GM20000 (cell line): ENCODE measurements at places on chromosomes 2 and 18.
A peak's percentile ranks its signal among the peaks of the same experiment; 100 is the strongest.

DNA sequence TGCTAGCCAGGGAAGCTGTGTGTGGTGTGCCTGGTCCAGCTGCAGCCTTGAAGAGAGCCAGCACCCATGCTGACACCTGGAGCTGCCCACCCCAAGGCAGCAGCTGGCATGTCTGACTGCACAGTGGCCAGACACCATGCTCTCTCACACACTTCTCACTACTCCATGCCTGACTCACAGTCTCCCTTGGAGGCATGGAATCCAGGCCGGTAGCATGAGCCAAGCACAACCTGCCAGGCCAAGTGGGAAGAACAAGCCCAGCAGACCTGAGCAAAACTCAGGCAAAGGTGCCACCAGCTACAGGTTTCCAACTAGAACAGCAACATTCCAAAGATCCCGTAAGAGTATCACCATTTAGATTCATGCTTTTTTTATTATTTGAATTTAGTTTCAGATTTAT lies 625.3 kb upstream of the LRRTM4 start:
- DNase-seq, result no peak

- DNase-seq, result no peak
These were observed 63.9 kb downstream of the MBOAT2 start for GRCh38 chr2:8939486-8940114.

- no peak for DNase-seq
These were observed 52.5 kb upstream of the MCFD2 start for GRCh38 chr2:46967990-46968647.

DNA sequence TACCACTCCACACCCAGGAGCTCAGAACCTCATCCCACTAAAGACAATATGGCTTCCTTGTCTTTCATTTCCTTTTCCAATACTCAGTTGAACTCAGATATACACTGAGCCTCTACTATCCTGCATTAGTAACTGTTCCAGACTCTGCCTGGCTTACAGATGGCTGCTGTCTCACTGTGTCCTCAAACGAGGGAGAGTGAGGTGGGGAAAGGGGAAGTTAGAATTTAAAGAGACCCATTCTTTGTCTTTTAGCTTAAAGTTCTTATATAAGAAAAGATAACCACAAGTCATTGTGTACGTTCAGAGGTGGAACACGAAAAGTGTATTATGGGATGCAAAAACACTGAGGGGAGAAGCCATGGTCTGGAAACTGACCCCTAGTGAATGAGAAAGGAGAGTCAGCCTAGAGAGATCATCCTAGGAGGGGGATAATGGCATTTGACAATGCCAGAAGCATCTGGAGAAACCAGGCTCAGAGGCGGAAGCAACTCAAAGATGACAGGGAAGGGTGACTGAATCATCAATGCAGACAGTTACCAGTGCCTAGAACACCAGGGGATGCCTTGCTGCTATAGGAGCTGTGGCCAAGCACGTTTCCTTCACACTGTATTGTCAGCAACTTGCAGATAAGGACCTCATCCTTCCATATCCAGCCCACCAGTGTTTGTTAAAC lies 170.7 kb downstream of the CYRIA start:
- no peak for DNase-seq

DNA sequence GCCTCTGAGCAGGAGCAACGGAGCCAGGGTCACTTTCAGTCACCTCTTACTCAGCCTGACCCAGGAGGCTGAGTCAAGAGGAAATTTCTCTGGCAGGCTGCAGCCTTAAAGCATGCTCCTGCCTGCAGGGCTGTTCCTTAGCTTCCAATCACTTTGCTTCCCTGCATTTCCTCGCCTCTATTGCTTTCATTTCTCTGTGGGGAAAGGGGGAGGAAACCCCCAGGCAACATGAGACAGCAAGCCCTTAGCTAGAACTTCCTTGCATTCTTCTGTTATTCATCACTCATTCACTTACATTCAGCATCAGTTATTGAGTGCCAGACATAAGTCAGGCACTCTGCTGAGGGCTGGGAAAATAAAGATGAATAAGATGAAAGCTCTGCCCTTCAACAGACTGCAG lies 13.0 kb downstream of the XDH start:
- DNase-seq, result no peak

GRCh38 chr2:214807653-214808052 lies 1.8 kb downstream of the BARD1 start:
- no peak for DNase-seq

DNA sequence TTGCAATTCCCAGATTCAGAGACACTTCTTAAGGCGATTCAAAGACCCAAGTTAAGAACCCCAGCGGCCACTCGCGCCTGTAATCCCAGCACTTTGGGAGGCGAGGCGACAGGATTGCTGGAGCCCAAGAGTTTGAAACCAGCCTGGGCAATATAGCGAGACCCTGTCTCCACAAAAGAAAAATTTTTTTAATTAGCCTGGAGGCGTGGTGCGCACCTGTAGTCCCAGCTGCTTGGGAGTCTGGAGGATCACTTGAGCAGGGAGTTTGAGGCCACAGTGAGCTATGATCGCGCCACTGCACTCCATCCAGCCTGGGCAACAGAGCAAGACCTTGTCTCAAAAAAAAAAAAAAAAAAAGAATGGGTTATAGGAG lies 585 bp upstream of the ANAPC1 start:
- no peak for DNase-seq

DNA sequence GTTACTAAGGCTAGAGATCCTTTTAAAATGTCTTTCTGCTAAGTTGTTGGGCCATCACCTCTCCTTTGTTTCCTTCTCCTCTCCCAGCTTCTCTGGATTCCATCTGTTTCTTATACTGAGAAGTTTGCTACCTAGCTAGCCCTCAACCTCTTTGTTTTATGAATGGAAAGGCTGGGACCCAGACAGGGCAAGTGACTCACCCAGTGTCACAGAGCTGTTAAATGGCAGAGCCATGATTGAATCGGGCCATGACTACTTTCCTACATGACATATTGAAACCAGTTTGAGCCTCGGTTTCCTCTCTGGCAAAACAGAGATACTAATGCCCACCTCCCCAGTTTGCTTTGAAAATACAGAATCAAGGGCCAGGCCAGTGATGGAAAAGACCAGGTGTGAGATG lies 24.1 kb downstream of the REEP1 start:
- DNase-seq, result no peak

- no peak for DNase-seq
These were observed 136.5 kb upstream of the NFATC1 start for GRCh38 chr18:79259218-79259617.

DNA sequence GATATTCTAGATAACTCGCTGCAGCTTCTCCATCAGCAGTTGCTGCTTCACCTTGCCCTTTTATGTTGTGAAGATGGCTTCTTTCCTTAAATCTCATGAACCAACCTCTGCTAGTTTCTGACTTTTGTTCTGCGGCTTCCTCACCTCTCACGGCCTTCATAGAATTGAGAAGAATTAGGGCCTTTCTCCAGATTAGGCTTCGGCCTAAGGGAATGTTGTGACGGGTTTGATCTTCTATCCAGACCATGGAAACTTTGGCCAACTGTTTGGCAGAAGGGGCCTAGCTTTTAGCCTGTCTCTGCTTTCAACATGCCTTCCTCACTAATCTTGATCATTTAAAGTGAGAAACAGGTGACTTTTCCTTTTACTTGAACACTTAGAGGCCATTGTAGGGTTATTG lies 199.9 kb downstream of the CYP26B1 start:
- no peak for DNase-seq

DNA sequence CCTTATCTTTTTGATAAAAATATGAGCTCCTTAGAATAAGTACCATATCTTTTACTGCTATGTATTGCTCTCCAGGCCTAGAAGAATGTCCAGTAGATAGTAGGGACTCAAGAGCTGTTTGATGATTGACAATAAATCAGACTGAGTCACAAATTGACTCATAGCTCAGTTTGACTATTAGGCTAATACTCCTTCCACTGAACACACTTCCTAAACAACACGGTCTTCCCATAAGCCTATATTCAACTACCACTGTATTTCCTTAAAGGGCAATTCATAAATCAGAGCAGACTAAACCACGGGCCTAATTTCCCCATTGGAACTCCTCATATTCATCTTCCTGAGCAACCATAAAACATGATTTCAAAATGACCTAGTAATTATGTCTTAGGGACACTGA lies 258.5 kb downstream of the ALK start:
- no peak for DNase-seq

- DNase-seq, result no peak
These were observed 180.3 kb downstream of the GCA start for GRCh38 chr2:162524192-162524591.

DNA sequence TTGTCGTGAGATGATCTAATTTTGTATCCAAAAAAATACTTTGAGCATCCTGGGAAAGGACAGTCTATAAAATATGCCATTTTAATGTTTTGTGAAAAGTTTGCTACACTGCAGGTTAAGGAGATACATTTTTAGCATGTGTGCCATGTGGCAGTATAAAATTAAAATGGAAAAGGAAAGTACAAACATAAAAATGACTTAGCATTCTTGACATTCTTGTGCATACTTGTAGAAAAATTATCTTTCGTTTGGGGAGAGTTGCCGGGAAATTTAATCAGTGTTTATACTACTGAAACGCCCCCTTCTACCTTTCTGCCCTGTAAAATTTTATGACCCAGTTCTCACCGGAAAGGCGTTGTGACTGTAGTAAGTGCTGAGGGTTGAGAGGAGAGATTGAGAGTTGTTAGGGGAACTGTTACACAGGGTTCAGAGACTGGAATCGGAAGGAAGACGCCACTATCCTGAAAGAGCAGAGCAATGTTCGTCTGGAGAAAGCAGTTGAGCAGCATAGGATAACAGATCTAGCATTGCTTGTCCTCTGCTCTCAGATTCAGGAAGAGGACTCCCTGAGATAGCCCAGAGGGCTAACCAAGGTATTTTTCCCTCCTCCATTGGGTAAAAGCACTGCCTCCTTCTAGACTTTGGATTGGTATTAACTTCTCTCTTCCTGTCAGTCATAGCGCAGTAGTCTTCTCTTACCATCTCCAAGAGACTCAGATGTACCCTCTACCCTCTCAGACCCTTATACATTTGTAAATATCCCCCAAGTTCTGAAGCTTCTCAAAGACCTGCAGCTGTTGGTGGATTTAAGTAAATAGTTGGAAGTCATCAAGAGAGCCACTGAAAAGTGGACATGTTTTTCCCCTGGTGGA lies 2.7 kb downstream of the CDH20 start:
- DNase-seq, result no peak

GRCh38 chr18:28582724-28583123 lies 405.8 kb upstream of the CDH2 start:
- no peak for DNase-seq

GRCh38 chr2:27792759-27793158 lies 21.2 kb downstream of the MRPL33 start:
- no peak for DNase-seq

DNA sequence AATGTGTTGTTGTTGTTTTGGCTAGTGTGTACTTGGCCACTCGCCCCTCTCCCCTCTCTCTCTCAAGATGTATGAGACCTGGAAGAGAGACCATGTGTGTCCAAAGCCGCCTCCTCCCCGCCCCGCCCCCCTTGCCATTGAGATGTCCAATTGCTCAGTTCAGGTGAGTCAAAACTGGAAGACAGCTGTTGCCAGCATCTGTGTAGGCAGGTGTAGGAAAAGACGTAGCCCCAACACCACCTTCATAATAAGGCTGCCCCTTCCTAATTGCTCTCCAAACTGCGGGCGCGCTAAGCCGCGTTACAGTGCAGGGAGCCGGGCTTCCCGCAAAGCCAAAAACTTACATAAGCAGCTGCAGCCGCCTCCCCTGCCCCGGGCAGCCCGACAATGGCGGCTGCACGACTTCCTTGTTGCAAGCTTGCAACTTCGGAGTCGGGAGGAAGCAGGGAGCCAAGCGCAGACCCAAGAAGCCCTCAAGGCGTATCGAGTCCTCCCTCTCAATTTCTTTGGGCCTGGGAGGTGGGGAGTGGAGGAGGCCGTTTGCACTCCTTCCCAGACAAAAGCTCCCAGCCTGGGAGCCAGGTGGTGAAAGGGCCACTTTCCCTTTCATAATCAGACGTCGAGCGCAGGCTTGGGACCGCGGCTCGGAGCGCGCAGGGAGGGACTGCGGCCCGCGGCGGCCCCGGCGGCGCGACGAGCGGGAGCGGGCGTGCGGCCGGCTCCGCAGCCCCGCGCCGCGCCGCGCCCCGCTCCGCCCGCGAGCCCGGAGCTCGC lies 882 bp downstream of the ZBTB14 start:
- peak; percentile 53 for DNase-seq

GRCh38 chr2:28381225-28382180 lies 11.2 kb upstream of the FOSL2 start:
- DNase-seq, result no peak

DNA sequence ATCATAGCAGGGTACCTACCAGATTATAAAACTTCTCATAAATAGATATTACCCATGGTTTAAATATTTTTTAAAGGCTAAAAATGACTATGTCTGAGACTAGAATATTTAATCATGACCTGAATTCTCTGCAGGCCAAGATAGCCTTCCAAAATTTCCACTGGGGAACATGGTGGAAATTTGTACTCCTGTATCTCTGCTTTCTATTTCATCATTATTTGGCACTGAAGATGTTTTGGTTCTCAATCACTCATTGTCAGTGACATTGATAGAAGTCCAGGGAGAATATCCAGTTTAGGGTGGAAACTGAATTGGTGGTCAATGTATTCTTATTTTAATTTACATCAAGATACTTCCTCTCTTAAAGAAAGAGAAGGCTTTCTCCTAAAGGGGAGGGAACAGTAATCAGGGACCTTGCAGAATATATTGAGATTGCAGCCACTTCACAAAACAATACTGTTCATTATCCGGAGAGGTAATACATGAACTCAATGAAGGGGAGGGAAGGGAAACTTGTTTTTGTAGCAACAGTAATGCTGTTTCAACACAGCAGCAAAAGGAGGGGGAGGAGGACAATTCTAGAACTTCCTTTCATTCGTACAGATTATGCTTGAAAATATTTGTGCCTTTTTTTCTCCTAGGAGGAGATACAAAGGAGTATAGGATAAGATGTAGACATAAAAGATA lies 34.1 kb downstream of the EEF1B2 start:
- DNase-seq, result no peak

- DNase-seq, result no peak
These were observed 123.4 kb downstream of the FAM124B start for GRCh38 chr2:224278531-224278930.

GRCh38 chr18:45792506-45793263 lies 32.8 kb upstream of the SIGLEC15 start:
- DNase-seq, result no peak

DNA sequence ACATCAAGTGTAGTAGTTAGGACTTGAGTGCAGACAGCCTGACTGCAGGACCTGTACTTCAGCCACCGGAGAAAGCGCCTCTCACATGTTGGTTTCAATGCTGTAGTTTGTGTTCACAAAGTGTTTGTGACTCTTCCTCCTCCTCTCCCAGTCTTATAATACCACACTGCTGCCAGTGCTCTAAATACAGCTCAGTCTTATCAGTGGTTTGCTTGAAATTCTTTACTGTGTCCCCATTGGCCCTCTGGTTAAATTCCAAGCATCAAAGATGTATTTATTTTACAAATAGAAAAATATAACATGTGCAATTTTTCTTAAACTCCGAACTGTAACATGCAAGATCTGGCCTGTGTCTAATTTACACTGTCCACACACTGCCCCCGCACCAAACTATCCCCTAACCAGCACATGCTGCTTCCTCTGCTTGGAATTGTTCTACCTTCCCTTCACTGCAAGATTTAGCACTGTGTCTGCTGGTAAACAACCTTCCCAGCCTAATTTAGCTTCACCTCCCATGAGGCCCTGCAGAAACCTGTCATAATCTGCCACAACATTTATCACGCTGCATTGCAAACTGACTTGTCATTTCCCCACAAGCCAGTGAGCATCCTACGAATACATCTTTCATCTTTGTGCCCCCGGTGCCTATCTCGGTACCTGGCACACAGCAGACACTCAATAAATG lies 77.1 kb downstream of the SUMO1 start:
- no peak for DNase-seq

- DNase-seq, result no peak
These were observed 464.8 kb upstream of the RGPD4 start for GRCh38 chr2:107361751-107362381.

- DNase-seq, result peak; percentile 84
These were observed 1.7 kb downstream of the NCK2 start for GRCh38 chr2:105746177-105747080.
